ENCODE measurements at places on chromosomes 12 and 14.

DNA sequence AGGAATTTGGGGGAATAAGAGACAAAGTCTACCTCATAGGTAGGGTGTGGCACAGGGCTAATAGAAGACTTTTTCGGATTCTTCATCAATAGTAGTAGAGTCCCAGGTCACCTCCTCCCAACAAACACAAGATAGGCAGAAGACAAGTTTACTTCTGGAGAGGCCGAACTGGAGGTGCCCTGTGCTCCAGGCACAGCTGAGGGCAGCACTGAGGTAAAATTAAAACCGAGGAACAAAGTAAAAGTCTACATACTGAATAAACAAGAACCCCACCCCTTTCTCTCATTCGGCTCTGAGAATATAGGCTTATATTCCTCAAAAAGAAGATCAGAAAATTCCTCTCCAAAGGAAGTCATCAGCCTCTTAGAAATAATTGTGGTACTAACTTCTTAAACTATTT, 161.5 kb downstream of the SEC23A start:
- DNase-seq = no peak

- no peak for DNase-seq
Measured at GRCh38 chr12:106771425-106771824, 3.1 kb upstream of the RIC8B start.

DNA sequence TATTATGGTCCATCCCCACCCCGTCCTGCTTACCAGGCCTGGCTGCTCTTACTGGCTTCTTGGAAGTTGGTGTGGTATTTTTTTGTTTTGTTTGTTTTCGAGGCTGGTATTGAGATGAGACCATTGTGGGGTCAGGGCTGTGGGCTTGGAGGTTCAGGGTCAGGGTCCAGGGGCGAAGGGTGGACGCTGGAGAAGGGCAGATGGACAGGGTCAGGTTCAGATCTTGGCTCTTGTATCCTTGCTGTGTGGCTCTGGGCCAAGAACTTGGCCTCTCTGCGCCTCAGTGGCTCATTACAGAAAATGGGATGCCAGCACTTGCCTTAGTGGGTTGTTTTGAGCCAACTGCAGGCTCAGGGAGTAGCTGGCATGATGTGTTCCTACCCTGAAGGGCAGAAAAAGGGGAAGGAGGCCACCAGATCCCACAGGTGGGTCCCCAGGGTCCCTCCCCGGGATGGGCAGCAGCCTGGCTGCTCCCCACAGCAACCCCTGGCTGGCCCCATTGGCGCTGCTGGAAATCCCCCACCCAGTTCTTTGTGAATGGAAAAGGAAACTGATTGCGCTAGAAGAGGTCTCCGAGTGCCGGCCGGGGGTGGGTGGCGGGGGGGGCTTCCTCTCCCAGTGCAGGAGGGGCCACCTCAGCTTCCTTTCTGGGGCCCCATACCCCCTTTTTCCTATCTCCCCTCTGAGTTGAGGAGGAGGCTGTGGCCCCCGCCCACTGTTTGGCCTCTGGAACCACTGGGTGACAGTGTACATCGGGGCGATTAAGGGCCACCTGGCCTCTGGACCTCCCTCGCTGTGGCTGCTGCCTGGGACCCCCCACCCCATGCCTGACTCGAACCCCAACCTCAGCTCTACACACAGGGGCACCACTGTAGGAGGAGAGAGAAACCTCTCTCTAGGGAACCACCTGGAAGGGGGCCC, 25.0 kb downstream of the SH2B3 start:
- DNase-seq = no peak

DNA sequence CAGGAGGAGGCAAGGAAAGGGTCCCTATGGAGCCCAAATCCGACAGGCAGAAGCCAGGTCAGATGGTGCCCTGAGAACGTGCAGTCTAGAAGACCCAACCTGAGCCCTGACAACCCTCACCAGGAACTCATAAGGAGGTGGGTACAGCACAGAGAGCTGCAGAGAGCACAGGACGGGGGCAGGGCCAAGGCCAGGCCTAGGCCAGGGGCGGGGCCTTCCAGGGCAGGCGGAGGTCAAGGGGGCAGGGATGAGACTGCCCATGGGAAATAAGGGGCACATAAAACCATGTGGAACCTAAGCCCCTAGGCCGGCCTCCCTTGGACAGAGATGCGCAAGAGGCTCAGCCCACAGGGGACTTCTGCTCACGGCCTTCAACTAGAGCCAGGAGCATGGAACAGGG, 45.1 kb downstream of the SSH1 start:
- no peak for DNase-seq

DNA sequence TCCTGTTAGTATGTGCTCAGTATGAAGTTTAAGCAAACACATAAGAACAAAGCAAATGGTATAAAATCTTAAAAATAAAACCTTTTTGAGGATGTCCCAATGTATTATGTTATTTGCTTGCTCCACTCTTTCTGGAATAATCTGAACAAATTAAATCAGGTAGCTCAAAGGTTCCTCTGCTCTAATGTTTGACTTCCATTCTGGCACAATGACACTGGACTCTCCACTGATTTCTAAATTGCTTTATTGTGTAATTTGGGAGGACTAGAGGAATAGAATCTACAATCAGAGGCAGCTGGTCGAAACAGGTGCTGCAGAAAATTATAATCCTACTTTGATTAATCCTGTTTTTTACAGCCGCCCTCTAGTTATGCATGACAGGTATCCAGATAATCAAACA, 523.7 kb upstream of the FOXG1 start:
- no peak for DNase-seq
